T-cell (primary cell): ENCODE measurements at places on chromosomes 5 and 9.

- DNase-seq = no peak
These were observed 45.3 kb upstream of the OSMR start for GRCh38 chr5:38800515-38800914.

DNA sequence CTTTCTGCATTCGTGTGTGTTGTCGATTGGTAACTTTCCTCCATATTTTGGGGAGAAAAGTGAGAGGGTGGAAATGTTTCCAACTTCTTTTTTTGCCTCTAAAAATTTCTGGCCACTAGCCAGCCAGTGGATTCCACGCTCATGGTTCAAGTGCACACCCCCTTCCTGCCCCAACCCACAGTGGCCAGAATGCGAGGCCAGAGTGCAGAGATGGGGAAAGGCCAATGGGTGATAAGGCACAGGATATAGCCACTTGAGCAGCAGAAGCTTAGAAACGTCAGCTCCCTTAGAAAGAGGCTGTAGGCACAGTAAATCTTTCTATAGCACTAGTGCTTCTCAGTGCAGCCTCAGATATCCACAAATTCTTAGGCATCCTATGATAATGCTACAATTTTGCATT lies 75.8 kb upstream of the ADRB2 start:
- DNase-seq = no peak

DNA sequence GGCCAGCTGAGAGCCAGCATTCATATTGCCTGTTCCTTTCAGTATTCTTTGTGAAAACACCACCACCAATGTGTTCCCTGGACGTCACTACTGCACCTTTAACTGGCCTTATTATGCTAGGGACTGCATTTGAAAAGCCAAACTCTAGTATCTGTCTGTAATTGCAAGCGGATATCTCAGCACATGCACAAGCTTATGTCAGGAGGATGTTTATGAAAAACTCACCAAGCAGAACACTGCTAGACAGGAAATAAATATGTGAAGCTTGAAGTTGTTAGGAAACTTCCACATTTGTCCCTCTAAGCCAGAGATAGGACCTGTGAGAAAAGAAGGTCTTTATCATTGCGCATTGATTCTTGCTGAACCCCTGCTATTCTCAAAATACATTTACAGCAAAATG lies 135.4 kb upstream of the CCDC152 start:
- no peak for DNase-seq

GRCh38 chr5:158716668-158717067 lies 383.0 kb downstream of the EBF1 start:
- DNase-seq = no peak

- DNase-seq = no peak
These were observed 38.0 kb downstream of the RCL1 start for GRCh38 chr9:4830699-4831098.

DNA sequence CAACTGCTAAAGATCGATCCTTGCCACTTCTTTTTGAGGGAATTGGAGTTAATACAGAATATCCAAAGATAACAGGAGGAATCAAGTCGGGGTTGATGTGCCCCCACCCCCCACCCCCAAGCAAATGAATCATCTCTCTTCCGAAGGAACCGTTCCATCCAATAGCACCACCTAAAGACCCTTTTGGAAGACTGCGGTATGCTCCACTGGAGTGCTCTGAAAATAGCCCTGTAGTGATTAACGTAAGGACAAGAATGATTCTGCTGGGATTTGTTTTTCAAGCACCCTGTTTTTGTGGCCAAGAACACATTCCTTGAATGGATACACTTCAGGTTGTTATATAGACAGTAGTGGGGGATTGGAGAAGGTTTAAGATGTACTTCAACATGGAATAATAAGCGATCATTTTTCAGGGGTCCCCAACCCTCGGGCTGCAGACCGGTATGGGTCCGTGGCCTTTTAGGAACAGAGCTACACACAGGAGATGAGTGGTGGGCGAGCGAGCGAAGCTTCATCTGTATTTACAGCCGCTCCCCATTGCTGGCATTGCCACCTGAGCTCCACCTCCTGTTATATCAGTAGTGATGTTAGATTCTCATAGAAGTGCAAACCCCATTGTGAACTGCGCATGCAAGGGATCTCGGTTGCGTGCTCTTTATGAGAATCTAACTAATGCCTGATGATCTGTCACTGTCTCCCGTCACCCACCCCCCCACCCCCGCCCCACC lies 44.5 kb upstream of the TMEM252 start:
- DNase-seq = no peak

DNA sequence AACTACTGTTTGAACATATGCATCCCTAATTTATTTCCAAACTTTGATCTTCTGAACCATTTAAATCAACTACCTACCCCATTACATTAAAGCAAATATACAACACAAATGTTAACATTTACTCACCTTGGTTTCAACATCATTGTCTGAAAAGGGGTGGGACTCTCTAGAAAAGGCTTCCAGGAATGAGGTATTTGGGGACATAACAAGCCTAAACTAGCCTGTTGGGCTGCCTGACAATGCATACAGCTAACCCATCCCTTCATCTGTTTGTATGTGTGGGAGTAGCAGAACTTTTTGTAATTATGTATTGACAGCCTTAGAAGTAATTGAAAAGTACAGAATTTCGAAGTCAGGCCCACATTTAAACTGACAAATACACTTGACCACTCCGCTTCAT lies 2225.9 kb upstream of the C9orf72 start:
- DNase-seq = no peak

GRCh38 chr9:68804911-68805889 lies 100.2 kb downstream of the PIP5K1B start:
- no peak for DNase-seq

DNA sequence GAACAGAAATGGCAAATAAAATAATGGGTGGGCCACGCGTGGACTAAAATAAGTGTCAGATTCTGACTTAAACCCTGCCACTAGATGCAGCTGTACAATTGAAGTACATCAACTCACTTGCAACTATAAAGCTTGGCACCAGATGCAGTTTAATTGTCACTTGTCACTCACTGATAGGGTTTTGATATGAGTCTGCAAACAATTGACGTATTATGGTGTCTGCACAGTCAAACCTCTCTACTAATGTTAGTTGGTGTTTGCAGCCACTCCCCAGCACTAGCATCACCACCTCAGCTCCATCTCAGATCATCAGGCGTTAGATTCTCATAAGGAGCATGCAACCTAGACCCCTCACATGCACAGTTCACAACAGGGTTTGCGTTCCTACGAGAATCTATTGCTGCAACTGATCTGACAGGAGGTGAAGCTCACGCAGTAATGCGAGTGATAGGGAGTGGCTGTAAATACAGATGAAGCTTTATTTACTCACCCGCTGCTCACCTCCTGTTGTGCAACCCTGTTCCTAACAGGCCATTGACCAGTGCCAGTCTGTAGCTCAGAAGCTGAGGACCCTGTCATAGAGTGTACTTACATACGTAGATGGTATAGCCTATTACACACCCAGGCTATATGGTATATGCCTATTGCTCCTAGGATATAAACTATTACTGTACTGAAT lies 72.1 kb upstream of the SEMA6A start:
- no peak for DNase-seq

DNA sequence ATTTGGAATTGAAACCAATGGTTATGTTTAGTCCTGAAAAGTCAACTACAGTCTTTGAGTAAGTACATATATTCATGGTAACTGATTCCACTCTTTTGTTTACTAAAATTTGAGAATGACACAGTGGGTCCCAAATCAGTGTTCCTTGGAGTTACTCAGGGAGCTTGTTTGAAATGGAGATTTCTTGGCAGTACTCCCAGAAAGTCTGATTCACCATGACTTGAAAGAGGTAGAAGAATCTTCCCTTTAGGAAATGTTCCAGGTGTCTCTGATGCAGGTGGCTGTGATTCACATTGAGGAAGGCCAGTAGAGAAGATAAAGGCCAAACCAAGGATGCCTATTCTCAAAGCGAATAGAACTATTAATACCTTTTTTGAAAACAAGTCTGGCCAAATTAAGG lies 1078.3 kb downstream of the CDH12 start:
- no peak for DNase-seq

GRCh38 chr9:76987594-76988200 lies 31.8 kb upstream of the FOXB2 start:
- DNase-seq = no peak

- no peak for DNase-seq
These were observed 355.3 kb downstream of the PRELID2 start for GRCh38 chr5:145479857-145480256.

DNA sequence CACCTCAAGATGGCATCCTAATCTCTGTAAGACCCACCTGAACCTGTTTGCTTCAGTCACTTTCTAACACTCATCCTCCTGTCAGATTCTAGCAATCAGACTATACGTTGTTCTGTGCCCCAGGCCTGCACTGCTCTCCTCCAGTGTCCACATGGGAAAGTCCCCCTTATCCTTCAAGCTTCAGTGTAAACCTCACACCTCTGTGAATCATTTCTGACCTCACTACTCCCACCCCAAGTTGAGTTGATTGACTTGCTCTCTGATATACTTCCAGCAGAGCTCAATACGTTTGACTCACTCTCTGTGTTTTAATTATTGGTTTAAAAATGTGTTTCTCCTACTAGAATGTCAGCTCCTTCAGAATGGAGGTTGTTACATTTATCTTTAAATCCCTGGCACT lies 240.2 kb downstream of the FBXL17 start:
- DNase-seq = no peak

DNA sequence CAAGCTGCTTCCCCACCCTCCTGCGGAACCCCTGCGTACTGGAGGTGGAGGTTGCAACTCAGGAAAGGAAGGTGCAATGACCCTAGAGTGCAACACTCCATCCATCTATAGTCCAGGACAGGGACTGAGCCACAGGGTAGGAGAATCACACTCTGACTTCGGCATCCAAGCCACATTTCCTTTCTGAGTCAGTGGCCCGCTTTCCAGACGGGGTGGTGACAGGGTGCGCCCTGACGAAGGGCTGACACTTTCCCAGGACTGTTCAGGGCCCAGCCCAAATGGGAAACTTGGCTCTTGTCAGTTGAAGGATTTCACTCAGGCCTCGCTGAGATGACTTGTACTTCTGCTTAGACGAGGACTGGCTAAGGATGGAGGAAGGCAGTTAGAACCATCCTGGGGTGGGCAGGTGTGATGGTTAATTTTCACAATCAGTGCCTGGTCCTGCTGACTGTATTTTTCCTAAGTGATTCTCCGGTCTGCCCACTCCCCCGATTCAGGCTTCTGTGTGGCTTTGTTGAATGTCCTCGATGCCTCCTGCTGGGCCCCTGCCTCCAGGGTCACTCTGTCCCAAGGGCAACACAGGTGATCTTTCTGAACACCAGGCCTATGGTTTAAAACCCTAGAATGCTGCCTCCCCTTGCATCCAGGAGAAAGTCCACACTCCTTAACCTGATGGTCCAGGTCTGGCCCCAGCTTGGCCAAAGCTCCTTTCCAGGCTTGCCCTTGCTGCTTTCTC lies 228.1 kb downstream of the FSTL4 start:
- no peak for DNase-seq

GRCh38 chr9:89864731-89865130 lies 259.9 kb downstream of the GADD45G start:
- DNase-seq = no peak

DNA sequence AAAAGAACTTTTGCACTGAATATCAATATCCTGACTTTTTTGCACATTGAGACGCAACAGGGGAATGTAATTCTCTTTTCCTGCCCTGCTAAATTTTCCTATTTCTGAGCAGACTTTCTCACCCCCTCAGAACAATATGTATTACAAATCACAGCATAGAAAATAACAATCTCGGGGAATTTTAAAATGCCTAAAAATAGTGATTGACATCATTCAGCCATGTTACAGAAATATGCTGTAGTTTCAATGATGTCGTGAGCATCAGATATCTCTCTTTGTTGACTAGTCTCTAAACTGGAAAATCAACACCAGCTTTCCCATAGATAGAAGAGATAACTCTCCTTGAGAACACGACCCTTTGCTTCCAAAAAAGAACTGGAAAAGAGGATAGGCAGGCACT lies 166.7 kb downstream of the ZDHHC21 start:
- DNase-seq = no peak

DNA sequence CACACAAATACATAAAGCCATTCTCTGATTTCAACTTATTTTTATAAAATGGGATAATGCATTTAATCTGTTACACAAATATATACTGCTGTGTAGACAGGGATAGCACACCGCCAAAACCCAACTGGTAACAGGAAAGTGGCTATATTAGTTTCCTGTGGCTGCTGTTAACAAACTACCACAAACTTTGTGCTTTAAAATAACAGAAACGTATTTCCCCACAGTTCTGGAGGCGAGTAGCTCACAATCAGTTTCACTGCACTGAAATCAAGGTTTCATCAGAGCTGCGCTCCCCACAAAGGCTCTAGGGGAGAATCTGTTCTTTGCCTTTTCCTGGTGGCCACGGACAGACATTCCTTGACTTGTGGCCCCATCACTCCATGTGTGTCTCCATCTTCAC lies 94.0 kb downstream of the MLLT3 start:
- no peak for DNase-seq

GRCh38 chr5:178545941-178546674 lies 44.1 kb downstream of the COL23A1 start:
- no peak for DNase-seq

DNA sequence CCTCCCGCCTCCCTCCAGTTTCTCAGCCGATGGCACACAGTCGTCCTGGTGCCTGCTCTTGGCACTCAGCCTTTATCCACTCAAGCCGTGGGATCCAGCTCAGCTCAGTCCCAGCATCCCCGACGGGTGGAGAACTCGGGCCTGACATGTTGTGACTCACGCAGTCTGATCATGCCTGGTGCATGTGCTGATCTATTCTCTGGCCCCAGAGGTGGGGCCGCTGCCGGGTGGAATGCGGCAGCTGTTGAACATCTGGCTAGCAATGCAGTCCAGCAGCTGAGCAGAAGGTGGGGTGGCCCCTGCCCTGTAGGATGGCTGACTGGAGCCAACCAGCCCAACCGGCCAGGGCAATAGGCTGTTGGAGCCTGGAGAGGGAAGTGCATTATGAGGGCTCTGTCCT lies 1.7 kb upstream of the AIF1L start:
- no peak for DNase-seq

GRCh38 chr5:152527358-152528052 lies 122.4 kb upstream of the NMUR2 start:
- no peak for DNase-seq

DNA sequence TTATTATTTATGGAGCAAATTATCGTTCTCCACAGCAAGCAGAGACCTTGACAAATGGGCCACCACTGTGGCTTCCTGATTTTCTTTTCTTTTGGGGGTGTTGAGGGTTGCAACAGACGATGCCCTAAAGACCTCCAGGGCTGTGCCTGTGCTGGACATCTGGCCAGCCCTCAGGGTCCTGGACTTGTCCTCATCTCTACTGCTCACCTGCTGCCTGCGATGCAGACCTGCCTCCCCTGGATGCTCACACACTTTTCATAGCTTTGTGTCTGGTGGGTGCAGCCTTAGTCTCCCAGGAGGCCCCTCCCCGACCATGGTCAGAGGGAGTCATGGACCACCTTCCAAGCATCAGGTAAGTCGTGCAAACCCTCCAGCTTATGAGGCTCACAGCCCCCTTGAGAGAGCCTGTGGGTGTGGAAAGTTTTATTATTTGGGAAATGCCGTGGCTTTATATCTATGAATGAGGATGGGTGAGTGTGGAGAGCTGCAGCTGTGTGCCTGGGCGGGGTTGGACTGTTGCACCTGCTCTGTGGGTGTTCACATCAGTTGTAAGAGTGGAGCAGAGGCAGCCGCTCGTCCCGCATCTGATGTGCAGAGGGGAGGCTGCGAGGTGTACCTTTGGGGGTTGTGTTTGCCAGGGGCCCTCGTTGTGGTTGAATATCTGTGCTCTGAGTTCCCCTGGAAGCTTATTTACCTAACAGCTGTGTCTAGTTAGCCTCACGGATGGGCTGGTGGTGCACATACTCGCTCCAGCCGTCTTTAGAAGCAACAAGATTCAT lies 126.3 kb upstream of the IRX4 start:
- no peak for DNase-seq

GRCh38 chr9:94818178-94818541 lies 91.7 kb downstream of the AOPEP start:
- no peak for DNase-seq

- no peak for DNase-seq
These were observed 1234.8 kb upstream of the C9orf72 start for GRCh38 chr9:28808042-28808441.
